ENCODE measurements at places on chromosomes 3 and 15.

DNA sequence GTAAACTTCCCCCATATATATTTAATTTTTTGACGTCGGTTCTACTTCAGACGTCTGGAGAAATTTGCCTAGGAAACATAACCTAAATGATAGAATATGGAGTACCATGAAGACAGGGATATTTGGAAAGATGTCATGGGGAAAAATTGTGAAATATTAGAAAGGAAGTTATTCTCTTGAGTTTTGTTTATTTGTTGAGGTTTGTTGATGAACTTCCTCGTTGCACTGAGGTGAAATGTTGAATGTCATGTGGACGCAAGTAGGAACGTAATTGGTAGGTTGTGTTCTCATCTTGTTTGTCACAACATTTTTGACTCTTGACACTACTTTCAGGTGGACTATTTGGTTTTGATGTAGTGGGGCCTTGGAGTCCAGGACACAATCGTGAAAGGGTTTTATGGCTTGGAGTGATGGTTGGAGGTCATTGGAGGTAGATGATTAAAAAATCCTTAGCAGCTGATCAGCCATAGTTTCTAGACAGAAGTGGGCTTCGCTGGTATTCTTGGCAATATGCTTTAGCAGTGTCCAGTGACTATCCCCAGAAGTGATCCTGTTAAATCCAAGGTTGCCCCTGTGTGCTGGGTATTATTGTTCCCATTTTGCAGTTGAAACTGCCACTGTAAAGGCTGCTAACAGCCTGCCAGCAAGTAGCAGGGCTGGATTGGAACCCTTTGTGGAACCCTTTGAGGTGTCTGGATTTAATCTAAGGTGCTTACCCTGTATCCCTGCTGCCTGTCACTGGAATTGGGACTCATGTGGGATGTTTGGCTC, 1.5 kb downstream of the ABHD5 start:
- DNase-seq = no peak

- DNase-seq = no peak
Observed at GRCh38 chr3:112377568-112378071, 44.7 kb downstream of the CD200 start.

- DNase-seq = no peak
Observed at GRCh38 chr3:123344907-123345594, 103.8 kb downstream of the ADCY5 start.

GRCh38 chr3:156761007-156761406, 65.1 kb upstream of the LEKR1 start:
- DNase-seq = no peak

GRCh38 chr3:62589078-62589477, 215.7 kb upstream of the FEZF2 start:
- no peak for DNase-seq

GRCh38 chr15:45117308-45118130, 3.4 kb downstream of the DUOXA2 start:
- no peak for DNase-seq

DNA sequence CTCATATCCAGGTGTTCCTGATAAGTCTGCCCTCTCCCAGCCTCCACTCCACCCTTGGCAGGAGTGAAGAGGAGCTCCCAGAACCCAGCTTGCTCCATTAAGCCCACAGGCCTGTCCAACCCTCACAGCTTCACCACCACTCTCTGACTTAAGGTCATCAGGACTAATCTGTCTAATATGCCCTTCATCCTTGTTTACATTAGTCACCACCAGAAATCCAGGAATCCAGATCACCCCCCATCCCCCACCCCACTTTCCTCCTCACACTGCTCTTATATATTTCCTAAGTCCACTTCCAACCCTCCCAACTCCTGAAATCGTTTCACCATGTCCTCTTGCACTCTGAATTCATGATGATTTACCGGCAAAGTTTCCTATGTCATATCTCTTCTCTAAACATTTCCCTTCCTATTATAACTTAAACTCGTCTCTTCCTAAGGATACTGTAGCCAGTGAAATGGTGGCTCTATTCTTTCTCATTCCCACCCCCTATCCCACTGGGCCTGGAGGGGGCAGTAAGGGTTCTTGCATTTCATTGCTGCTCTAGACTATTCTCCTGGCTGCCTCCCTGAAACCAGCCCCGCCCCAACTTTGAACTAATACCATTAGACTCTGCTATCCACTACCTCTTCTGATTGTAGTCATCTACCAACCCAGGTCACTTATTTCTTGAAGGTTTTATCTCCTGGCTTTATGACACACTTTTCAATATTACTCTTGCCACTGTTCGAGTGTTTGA, 43.4 kb downstream of the PPP2R3A start:
- no peak for DNase-seq

- no peak for DNase-seq
Observed at GRCh38 chr3:159672728-159673688, 315.6 kb upstream of the IL12A start.

- peak; percentile 78 for DNase-seq
Observed at GRCh38 chr3:150763841-150764483, 993 bp upstream of the SIAH2 start.

DNA sequence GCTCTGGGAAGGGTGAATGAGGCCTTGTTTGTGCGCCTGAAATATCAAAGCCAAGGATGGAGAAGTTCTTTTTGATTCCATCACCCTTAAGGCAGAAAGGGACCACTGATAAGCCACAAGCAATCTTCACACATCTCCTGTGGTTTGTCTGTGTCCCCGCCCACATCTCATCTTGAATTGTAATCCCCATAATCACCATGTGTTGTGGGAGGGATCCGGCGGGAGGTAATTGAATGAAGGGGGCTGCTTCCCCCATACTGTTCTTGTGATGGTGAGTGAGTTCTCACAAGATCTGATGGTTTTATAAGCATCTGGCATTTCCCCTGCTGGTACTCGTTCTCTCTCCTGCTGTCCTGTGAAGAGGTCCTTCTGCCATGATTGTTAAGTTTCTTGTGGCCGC, 329.6 kb upstream of the RGMA start:
- DNase-seq = no peak

DNA sequence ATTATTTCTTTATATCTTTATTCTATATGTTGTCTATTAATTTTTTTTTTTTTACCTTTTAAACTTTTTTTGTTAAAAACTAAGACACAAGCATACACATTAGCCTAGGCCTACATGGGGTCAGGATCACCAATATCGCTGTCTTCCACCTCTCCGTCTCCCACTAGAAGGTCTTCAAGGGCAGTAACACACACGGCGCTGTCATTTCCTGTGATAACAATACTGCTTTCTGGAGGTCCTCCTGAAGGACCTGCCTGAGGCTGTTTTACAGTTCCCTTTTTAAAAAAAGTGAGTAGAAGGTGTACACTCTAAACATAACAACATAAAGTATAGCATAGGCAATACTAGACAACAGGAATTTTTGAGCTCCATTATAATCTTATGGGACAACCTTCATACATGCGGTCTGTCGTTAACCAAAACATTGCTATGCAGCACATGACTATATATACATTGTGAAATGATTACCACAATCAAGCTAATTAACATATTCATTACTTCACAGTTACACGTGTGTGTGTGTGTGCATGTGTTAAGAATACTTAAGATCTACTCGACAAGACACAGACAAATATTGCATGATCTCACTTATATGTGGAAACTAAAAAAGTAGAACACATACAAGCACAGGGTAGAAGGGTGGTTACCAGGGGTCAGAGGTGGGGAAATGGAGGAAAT, 20.8 kb downstream of the RAB6B start:
- DNase-seq = no peak

DNA sequence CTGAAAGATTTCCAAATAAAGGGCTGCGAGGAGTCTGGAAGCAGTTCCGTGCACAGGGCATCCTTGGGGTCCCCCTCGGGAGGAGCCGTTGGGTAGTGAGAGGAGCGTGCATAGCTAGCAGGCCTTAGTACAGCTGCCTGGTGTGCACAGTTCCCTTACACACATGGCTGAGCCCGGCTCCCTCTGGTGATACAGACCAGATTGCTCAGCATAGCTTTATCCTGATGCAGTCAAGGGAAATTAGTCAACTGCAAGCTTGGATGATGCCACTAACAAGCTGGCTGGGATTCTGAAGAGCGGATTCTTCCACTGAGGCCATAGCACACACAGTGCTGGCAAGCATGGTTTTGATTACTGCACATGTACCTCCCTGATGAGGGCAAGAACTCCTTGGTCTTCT, 349.4 kb downstream of the LRTM1 start:
- no peak for DNase-seq

DNA sequence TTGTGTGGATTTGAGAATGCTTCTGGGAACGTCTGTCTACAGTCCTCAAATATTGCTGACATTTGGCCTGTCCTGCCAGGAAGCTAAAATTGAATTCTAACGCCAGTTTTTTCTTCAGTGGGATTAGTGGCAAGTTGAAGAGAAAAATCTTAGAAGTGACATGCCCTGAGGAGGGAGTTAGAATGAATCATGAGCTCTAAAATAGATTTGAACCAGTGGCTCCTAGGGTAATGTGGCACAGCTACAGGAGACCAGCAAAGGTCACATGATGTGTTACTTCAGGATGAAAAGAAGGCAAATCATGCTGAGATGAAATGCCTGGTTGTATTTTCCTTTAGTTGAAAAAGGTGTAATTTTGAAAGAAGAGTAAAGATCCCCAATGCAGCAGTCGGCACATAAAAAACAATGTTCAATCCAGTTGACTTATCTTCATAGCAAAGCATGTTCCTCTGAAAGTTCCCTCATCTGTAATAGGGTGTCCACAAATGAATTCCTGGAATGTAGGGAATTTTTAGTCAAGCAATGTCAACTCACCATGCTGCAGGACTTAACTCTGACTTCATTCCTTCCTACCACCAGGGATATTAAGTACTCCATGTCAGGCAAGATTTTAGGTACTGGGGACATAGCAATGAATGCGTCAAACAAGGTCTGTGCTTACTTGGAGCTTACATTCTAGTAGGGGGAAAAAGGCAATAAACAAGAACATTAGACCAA, 171.6 kb downstream of the CADPS start:
- no peak for DNase-seq

DNA sequence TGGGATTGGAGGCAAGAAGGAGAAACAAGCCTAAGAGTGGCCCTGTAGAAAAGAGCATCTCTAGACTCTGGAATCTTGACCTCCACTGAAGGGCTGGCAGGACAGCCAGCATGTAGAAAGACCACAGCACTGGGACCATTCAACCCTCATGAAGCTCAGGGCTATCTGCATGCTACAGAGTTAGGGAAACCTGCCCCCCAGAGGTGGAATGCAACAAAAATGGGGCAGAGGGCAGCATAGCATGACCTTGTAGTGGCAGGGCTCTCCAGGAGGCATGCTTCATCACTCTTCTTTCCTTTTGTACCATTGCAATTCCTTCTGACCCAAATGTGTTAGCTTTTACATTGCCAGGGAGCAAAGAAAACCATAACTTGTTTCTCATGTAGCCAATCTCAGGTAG, 445.4 kb downstream of the EPHB1 start:
- DNase-seq = no peak

GRCh38 chr15:99433026-99433756, 132.6 kb upstream of the MEF2A start:
- DNase-seq = no peak

DNA sequence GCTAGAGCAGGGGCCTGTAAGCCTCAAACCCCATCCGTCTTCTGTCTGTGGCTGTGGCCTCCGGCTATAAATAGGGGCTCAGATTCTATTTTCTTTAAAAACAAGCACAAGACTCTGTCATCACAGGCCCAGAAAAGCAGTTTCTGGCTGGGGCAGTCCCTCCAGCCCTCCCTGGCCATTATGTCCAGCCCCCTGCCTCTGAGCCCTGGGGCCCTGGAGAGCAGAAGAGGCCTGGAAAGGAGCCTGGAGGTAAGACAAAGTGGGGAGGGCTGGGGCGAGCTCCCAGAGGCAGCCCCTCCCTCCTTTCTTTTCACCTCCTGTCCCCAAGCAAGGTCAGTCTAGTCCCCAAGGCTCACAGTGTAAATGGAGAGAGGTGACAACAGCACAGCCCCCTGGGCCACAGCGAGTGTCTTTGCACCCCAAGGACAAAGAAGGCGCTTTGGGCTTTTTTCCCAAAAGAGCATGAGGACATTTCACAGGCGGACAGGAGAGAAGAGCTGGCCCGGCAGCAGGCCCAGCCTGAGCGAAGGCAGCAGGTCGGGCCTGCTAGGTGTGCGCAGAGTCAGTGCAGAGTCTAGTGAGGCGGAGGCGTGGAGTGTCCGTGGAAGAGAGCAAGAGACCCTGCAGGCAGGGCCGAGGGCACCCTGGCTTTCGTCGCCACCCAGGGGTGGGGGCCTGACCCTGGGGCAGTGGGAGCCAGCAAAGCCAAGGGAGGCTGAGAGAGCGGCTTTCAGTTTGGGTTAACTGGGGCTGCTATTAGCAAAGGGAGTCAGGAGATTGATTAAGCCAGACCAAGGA, 188.3 kb downstream of the TBC1D2B start:
- no peak for DNase-seq

- no peak for DNase-seq
Observed at GRCh38 chr3:72488738-72489035, 359.6 kb downstream of the SHQ1 start.

GRCh38 chr15:76431971-76432370, 95.4 kb downstream of the ISL2 start:
- no peak for DNase-seq

DNA sequence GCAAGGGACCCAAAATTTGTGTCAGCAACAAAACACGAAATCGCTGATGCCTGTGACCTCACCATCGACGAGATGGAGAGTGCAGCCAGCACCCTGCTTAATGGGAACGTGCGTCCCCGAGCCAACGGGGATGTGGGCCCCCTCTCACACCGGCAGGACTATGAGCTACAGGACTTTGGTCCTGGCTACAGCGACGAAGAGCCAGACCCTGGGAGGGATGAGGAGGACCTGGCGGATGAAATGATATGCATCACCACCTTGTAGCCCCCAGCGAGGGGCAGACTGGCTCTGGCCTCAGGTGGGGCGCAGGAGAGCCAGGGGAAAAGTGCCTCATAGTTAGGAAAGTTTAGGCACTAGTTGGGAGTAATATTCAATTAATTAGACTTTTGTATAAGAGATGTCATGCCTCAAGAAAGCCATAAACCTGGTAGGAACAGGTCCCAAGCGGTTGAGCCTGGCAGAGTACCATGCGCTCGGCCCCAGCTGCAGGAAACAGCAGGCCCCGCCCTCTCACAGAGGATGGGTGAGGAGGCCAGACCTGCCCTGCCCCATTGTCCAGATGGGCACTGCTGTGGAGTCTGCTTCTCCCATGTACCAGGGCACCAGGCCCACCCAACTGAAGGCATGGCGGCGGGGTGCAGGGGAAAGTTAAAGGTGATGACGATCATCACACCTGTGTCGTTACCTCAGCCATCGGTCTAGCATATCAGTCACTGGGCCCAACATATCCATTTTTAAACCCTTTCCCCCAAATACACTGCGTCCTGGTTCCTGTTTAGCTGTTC, 34.9 kb downstream of the CHDH start:
- no peak for DNase-seq

DNA sequence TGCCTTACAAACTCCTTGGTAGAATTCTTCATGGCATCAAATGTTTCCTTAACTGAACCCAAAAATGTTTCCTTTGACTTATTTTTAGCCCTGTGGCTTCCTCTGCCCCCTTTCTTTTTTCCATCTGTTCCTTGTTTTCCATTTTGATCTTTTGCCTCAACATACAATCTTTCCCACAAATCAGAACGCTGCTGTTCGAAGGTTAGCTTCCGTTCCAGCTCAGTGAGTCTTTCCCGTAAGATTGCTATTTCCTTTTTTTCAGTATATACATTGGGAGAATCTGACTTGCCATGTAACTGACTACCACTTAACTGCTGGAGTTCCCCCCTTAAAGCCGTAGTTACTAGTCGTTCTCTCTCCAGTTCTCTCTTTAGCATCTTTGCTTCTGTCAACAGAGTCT, 41.2 kb downstream of the PIGB start:
- no peak for DNase-seq

Data from putamen (tissue), 1 donor.